Skin of body (tissue), 3 donors: ENCODE measurements at places on chromosomes 2 and 18. TPM values are rescaled to one million over a fixed set of nuclear protein-coding genes. Genes with fewer than 3 reads are reported as not detected.

DNA sequence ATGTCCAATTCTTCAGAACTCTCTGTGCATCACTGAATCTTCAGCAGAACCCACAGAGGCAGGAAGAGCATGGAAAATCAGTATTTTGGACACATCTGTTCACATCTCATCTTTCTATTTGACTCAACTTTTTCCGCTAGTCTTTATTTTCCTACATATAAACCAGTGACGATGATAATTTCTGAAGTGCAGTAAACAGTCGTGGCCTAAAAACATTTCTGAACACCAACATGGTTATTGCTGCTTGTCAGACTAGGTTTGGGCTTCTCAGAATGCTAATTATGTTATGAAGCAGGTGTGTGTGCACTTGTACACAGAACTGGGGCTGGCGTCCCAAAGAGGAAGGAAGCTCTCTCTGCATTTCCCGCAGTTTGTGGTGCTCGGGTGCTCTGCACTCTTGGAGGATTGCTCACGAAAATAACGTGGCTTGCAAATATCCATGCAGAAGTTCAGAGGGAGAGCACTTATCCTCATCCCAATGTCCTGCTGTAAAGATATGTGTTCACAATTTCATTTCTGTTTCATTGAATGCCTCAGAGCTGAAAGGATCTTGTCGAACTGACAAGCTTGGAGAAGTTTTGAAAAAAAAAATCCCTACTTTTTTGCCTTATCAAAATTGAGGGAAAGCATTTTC is 50.8 kb downstream of the EDAR start:
- no peak for DNase-seq

DNA sequence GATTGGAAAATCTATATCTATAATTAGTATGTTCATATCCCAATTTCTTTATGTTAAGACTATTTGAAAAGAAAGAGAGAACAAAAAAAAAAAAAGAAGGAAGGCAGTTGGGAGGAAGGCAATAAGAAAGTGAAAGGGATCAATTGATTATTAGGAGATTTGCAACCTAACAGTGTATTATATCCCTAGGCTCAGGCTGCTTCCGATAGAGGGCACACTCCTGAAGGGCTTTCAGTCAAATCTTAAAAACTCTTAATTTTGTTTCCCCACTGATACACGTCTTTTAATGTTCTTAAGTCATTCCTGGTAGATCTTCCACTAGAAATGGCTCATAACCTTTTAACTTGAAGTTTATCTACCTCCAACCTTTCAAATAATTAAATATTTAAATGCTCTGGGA is 763.9 kb downstream of the BCL11A start:
- DNase-seq, result no peak

- no peak for DNase-seq
These were observed 272.5 kb upstream of the KCNJ3 start for GRCh38 chr2:154425994-154426393.

GRCh38 chr2:132627536-132627935 is 42.5 kb downstream of the LYPD1 start:
- no peak for DNase-seq

COA5 gene
- total RNA-seq, result 26.3 TPM

DYNC1I2 gene
- 98.7 TPM for total RNA-seq

ACTG2 gene
- total RNA-seq, result 5.1 TPM

HAAO gene
- total RNA-seq, result 7.0 TPM
